ENCODE measurements at places on chromosomes 7 and 10.

GRCh38 chr7:36667007-36667745 lies 57.1 kb downstream of the AOAH start:
- no peak for DNase-seq

DNA sequence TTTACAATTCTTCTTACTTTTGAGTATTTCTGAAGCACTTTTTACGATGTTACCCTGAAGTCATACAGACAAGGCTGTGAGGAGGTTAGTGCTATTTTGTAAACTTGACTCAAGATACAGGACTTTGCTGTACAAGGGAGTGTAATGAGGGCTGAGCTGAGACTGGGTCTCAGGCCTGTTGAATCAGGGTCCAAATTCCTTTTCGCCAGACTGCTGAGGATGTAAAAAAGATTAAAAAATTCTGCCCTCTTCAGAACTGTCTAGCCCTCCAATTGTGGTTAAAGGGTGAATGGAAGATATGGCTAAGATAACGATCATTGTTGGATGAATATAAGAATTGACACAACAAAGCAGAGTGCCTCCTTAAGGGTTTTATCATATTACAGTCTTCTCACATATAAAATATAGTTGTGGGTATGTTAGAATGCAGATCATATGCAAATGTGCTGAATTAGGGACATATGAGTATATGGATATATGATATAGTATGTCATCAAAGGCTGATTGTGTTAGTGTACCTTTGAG lies 165.4 kb downstream of the SUGCT start:
- DNase-seq, result no peak

GRCh38 chr10:120946497-120946896 lies 95.3 kb downstream of the WDR11 start:
- DNase-seq, result no peak

- no peak for DNase-seq
Observed at GRCh38 chr10:3761021-3761686, 23.9 kb downstream of the KLF6 start.

GRCh38 chr10:14879124-14879927 lies 660 bp downstream of the SUV39H2 start:
- DNase-seq, result peak; percentile 52

GRCh38 chr10:17795083-17795482 lies 14.1 kb upstream of the MRC1 start:
- DNase-seq, result no peak

Measured in stimulated activated CD4-positive, alpha-beta T cell treated with anti-CD3 and anti-CD28 coated beads, Interleukin-2, amount 100 ng/mL, for 24 hours (primary cell).